Stimulated activated CD4-positive, alpha-beta T cell treated with anti-CD3 and anti-CD28 coated beads, TNF-alpha, amount 100 ng/mL, for 1 hour (primary cell): ENCODE measurements at places on chromosomes 7 and 10.

GRCh38 chr10:59891349-59891748 lies 15.0 kb downstream of the CCDC6 start:
- no peak for DNase-seq

GRCh38 chr7:82036146-82036886 lies 266.5 kb upstream of the HGF start:
- no peak for DNase-seq

DNA sequence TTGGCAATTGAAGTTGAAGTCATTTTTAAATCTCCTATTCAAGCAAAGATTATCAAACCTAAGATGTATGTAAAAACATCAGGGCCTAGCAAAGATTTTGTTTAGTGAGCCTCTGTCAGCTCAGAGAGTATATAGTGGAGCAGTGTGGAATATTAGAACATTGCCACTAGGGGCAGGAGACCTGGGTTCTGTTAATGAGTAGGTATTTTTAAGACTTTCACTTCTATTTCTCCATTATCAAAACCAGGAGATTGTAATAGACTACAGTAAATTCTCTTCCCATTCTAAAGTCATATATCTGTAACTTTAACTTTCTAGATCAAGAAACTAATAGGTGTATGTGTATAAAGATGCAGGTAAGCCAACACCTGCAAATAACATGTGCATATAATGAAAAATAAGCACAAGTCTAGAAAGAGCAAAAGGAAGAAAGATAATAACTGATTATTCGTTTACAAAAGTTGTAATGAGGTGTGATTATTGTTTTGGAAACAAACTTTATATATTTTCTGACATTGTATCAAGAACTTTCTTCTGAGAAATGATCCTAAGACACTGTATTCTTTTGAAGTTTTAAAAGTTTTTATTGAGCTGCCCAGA lies 64.4 kb downstream of the KCND2 start:
- DNase-seq = no peak

DNA sequence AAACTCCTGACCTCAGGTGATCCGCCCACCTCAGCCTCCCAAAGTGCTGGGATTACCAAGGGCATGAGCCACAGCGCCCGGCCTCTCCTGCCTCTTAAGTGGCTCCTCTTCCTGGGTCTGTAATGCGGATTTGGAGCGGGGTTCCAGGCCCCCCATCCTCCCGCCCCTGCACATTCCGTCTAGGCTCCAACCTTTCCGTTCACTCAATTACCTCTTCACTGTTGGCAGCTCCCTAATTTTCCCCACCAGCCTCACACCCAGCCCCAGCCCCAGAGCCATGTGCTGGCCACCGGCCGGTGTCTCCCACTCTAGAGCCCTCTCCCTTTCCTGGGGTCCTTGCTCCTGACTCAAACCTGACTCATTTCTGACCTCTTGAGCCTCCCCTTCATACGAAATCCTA lies 16.6 kb downstream of the ASB13 start:
- DNase-seq = no peak

- DNase-seq = no peak
These were observed 207.6 kb downstream of the FOXP2 start for GRCh38 chr7:114622221-114622620.

DNA sequence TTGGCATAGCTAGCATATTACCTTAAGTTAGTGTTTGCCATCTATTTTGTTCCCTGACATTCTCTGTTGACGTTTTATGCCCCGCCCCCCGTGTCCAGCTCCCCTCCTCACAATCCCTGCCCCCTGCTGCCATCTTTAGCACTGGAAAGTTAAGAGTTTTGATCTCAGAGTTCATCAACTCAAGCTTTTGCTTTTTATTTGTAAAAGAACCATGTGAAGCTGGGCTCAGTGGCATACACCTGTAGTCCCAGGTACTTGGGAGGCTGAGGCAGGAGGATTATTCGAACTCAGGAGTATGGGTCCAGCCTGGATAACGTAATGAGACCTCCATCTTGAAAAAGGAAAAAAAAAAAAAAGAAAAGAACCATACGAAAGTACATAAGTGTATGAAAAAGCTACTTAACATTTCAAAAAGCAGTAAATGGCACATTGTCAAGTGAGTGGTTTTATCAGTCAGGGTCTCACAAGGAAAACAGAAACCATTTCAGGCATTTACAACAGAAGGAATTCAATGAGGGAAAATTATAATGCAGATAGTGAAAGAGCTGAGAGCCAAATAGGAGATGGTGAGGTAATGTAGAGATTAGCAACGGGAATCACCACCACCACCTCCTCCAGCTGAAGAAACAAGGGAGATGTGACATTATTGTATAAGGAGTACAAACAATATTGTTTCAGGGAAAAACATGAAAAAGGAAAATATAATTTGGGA lies 64.9 kb downstream of the MCU start:
- no peak for DNase-seq

DNA sequence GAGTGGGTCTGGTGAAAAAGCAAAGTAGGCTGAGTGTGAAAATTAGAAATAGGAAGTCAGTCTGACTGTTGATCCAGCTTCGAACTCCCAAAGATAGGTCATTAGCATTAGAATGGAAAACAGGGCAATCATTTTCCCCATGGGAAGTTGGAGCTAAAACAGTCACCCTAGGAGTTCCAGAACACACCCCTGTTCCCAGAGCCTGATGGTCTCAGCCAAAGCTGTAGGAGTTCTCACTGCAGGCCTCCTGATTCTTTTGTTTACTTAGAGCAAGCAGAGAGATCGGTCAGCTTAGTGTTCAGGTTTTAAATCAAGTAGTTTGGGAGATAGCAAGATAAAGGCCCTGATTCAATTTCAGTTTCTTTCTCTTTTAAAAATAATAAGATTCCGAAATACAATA lies 28.8 kb upstream of the JCAD start:
- no peak for DNase-seq

- peak; percentile 26 for DNase-seq
These were observed 289.6 kb downstream of the SFMBT2 start for GRCh38 chr10:7121154-7121797.

- DNase-seq = no peak
These were observed 4.3 kb downstream of the VPS37D start for GRCh38 chr7:73671857-73672445.

DNA sequence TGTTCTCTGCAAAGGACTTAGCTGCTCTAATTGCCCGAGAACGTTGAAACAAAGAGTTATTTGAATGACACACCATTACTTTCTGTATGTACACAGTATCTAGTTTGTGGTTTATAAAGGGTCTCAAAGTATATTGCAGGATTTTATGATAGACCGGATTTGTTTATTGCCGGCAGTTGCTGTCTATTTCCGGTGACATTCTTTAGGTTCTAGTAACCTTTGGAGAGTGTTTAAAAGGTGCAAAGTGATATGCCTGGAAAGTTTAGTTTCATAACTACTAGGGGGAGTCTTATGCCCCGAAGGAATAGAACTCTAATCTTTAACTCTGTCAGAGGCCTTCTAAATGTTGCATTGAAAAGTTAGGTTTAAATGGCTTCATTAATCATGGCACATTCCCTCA lies 63.8 kb downstream of the PAPSS2 start:
- DNase-seq = no peak

- no peak for DNase-seq
These were observed 5.9 kb upstream of the LDB3 start for GRCh38 chr10:86662186-86663045.

- DNase-seq = no peak
These were observed 207.4 kb downstream of the TMEM178B start for GRCh38 chr7:141281311-141281710.

GRCh38 chr10:86362586-86363183 lies 3.9 kb downstream of the GRID1 start:
- DNase-seq = no peak

DNA sequence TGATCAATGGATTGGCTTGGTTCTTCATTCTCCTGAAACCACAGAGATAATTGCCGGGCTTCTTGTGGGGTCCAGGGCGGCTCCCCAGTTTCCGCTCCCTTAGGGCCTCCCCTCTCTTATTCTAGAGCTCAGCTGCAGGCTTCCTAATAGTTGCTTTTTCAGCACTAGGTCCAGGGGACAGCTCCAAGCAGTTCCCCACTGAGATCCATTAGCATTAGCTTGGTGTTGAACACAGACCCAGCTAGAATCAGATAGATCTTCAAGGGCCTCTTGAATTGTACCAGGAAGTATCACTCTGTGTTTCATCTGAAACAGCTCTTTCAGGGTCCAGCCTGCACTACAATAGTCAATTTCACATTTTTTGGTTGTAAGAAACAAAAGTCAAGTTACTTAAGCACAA lies 238.7 kb downstream of the SEC23IP start:
- no peak for DNase-seq

DNA sequence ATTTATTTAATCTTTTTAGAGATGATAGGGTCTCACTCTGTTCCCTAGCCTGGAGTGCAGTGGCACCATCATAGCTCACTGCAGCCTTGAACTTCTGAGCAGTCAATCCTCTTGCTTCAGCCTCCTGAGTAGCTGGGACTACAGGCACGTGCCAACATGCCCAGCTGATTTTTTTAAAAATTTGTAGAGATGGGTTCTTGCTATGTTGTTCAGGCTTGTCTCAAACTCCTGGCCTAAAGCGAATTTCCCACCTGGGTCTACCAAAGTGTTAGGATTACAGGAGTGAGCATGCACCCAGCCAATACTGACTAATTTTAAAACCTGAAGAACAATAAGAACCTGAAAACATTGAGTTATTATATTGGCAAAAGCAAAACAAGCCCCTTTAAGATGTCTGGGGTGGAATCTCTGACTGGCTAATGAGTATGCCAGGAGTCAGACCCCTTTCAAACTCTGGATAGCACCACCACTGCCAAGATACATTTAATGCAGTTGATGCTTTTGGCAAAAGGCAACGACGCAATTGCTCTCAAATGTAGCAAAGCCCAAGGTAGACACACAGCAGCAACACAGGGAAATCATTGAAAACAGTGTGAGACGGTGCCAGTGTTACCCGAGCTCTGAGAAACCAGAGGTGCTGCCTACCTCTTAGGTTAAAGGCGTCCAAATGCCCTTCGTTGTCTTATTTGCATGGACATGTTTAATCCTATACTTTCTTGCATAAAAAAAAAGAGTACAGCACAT lies 40.7 kb upstream of the TOMM7 start:
- no peak for DNase-seq

GRCh38 chr7:47102331-47102841 lies 479.5 kb downstream of the TNS3 start:
- DNase-seq = no peak

DNA sequence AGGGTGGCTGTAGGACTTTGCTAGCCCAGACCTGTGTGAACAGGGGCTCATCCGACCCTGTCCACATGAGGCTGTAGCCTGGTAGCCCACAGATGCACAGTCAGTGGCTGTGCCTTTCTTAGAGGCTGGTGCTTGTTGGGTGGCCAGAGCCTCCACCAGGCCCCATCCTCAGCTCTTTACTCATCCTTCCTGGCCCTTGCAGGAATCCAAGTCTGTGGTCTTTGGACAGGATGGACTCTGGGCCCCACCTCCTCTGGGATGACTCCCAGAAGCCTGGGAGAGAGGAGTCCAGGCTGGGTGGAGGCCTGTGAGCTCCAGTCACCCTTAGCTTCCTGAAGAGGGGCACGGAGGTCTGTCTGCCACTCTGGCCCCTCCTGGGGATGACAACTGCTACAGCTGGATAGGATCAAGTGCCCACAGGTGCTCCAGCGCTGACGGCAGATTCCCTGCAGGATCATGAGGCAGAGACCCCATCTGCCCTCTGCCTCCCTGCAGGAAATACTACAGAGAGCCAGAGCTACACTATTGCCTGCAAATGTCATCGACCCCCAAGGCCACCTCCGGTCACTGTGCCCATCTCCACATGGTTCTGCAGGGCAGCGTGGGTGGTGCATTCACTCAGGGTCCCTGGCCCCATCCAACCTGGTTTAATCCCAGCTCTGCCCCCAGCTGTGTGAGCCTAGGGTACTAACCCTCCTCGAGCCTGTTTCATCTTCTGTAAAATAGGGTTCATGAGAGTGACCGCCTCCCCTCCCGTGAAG lies 114.5 kb downstream of the PTPN20 start:
- DNase-seq = no peak

DNA sequence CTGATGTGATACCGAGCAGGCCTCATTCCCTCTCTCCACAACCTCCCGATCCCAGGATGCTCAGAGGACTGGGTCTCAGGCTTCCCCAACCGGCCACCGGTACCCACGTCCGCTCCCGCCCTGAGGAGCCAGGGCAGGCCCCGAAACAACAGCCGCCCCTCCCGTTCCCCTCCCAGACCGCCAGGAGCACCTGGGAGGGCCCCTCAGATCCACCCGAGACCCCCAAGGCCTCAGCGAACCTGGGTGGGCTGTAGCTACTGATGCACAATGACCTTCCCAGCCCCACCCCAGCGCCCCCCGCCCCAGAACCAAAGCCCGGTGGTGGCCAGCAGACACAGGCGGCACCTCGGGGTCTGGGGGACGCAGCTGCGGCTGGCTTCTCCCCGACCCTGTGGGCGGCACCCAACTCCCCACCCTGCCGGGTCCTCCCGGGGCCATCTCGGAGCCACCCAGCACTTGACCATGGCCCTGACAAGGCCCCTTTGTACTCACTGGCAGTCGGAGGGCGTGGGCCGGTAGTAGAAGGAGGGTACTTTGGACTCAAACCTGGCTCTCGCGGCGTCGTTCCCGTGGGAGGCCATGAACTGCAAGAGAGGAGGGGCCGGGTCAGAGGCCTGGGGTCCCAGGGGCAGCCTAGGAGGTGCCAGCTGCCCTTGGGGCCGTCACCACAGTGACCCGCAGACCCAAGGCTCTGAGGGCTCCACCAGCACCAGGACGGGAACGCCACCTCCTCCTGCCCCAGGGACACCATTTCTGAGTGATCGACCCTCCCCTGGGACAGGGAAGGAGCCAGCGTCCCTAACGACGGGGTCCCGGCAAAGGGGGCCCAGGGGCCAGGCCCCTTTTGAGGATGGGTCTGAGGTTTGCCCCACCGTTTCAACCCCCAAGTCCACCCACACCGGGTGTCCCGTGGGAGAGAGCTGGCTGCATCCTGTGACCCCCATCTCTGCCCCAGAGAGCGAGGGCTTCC lies 28.1 kb downstream of the ADAP1 start:
- no peak for DNase-seq

GRCh38 chr10:84613336-84614021 lies 285.1 kb downstream of the CCSER2 start:
- no peak for DNase-seq

GRCh38 chr10:6273351-6273750 lies 70.6 kb downstream of the PFKFB3 start:
- DNase-seq = no peak

DNA sequence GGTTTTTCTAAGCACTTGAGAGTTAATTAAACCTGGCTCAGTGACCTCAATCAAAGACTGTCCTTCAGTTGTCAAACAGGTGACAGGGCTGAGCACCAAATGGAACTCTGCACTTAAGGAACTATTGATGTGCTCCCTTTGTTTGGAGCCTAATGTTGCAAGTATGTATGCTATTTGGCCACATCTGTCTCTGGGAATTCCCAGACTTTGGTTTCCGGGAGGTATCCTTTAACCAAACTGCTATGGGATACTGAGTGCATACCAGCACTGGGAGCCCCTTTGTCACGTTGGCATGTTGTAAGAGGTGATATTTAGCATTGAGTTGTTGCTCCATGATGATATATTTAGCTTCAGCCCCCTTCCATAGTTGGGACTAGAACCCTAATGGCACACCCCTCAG lies 25.2 kb downstream of the ASZ1 start:
- DNase-seq = no peak

GRCh38 chr7:29332042-29332811 lies 137.7 kb downstream of the CHN2 start:
- no peak for DNase-seq

GRCh38 chr7:157041004-157041403 lies 30.5 kb upstream of the MNX1 start:
- DNase-seq = no peak
